Testis (tissue), 5 donors: ENCODE measurements at places on chromosomes 4 and X. TPM values are rescaled to one million over a fixed set of nuclear protein-coding genes. Genes with fewer than 3 reads are reported as not detected.

GRCh38 chrX:112751076-112751475 lies 71.3 kb upstream of the LHFPL1 start:
- DNase-seq: no peak

GRCh38 chr4:80124246-80125211 lies 51.5 kb upstream of the ANTXR2 start:
- DNase-seq: no peak

- DNase-seq: peak; percentile 63
Measured at GRCh38 chr4:173370130-173370476, 651 bp upstream of the SAP30 start.

GRCh38 chr4:112141366-112142138 lies 3.7 kb upstream of the FAM241A start:
- no peak for DNase-seq

DNA sequence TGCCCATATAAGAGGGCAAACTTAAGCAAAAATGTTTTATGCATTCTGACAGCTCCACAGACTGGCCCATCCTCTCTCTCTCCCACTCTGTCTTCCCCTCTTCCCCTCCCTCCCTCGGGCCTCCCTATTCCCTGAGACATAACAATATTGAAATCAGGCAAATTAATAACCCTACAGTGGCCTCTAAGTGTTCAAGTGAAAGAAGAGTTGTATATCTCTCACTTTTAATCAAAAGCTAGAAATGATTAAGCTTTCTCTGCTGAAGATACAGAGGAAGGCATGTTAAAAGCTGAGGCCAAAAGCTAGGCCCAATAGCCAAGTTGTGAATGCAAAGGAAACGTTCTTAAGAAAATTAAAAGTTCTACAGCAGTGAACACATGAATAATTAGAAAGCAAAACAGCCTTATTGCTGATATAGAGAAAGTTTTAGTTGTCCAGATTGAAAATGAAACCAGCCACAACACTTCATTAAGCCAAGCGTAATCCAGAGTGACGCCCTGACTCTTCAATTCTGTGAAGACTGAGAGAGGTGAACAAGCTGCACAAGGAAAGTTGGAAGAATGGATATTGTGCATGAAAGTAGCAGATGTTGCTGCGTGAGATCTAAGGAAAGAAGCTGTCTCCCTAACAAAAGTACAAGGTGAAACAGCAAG lies 54.9 kb downstream of the USO1 start:
- no peak for DNase-seq

DNA sequence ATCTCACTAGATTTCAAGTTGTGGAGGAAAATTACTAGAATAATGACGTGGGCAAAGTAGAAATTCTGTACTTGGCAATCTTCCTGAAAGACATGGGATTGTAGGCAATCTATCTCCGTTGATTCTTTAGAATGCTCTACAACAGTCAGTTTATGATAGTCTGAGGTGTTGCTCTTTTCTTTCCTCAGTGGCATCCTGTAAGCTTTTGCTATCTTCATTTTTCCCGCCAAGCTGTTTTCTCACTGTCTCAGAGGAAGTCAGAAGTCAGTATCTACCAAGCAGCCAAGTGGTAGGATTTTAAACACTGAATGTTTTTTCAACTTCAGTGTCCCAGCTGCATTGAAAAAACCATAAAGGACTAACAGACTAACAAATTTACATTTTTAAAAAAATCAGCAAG lies 23.7 kb downstream of the PCDH7 start:
- DNase-seq: no peak

DNA sequence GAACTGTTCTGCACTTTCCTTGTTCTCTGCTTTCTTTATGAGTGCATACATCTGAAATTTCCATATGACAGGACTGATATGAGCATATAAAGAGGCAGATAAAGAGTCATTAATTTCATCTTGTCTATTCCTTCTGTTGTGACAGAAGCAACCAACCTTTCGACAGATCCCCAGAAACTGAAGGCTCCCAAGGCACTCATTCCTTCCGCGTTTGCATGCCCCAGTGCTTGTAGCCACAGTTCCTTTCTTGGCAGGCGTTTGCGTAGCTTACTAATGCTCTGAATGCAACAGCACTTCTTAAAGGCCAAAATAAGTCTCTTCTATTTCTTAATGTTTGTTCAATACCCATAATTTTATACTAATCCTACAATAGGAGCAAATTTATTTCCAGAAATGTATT lies 94.0 kb upstream of the TBL1X start:
- peak; percentile 21 for DNase-seq

- no peak for DNase-seq
Measured at GRCh38 chr4:149523039-149523438, 292.6 kb downstream of the IQCM start.

DNA sequence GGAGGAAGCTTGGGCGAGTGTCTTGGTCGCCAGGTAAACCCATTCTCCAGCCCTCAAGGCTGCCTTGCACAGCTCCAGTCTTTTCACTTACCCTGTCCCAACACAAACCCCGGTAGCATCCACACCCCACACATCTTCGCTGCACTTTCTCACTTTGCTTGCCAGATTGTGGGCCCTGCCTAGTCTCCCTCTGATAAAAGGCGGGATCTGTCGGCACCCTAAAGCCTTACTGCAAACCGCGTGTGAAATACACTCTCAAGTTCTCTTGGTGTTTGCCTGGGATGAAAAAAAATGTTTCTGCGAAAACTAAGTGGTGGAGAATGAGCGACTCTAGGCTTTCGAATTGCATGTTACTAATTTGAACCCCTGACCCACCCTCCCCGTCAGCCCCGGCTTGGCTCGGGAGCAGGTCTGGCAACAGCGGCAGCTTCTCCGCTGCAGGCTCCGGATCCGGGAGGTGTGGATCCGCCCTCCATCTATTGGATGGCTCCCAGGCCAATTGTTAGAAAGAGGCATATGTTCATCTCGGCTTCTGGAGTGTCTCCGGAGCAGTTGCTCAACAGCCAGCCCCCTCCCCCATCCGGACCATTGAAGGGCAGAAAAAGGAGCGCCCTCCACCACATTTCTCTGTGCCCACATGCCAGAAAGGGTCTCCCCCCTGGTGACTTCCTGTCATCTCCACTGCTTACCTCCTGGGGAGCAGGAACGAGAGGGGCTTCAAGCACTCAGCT lies 3.0 kb upstream of the CITED1 start:
- DNase-seq: peak; percentile 83

DNA sequence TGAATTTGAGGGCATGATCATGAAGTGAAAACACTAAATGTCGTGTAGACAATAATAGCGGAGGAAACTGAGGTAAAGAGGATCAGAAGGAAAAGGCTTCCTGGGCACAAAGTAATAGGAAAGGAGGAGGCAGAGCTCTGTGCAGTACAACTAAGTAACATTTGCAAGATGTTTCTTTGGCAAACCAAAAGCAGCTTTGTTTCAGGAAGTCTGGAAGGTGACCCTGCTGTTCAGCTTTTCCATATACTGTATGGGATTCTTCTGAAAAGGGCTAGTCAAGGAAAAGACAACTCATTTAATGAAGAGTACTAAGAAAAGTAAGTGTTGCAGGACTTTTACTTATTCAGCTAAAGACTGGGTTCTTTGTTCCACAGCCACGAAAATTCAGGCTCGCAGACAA lies 463.1 kb downstream of the PCDH7 start:
- no peak for DNase-seq

GRCh38 chrX:154430479-154430878 lies 2.0 kb downstream of the ATP6AP1 start:
- no peak for DNase-seq

DNA sequence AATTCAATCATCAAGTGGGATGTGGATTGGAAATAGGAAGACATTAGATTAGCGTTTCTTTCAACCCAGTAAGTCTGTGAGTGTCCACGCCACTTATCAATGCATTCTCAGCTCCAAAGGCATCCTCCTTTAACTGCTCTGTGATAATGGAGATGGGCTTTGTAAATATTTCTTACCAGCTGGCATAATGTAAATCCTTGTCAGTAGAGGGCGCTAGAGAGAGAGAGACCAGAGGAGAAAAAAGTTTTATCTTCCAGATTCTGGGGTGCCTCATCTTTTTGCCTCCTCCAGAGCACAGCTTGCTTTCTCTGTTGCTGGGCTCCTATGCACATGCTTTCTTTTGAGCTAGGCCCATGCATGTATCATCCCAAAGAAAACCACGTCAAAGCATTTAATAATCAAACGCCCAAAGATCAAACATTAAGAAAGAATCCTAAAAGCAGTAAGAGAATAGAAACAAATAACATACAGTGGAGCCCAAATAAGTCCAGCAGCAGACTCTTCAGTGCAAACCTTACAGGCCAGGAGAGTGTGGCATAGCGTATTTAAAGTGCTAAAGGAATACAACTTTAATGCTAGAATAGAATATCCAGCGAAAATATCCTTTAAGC lies 9.6 kb upstream of the MTMR1 start:
- DNase-seq: no peak

DNA sequence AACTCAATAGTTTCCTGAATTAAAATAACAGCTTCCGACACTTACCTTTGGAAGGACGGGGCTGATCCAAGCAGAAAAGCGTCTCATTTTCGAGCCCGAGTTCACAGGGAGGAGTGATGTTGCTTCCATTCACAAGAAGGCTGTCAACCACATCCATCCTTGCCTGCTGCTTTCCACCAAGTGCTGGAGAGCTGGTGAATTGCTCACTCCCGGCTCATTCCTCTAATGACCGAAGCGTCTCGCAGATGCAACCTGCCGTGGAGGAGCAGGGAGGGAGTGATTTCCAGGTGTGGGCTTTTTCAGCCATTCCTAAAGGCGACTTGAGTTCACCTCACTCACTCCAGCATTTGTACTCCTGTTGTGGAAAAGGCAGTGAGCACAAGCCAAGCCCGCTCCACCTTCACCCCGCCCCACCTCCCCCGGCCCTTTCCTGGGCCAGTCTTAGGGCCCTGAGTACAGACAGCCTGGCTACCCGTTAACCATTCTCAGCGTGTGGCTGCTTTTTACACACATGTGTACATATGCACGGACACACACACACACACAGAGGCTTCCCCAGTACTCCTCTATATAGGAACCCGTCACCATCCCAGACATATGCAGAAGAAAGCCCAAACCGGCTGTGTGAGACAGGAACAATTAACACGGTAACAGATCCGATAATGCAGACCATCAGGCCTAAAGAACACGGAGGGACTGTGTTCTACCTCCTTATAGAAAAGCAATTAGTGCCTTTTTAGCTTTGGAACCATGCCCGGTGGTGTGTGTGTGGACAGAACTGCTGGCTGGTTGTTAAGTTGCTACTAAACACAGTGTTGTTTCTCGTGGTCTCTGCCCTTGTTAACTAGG lies at the start of gene CCKAR:
Gene CCKAR, minus strand, starts transcription at position 374 of the 849 bp plus-strand sequence. Its CDS starts 217 bp downstream, at position 157.
- DNase-seq: no peak

- DNase-seq: no peak
Measured at GRCh38 chrX:41912923-41913322, 10.4 kb downstream of the CASK start.

DNA sequence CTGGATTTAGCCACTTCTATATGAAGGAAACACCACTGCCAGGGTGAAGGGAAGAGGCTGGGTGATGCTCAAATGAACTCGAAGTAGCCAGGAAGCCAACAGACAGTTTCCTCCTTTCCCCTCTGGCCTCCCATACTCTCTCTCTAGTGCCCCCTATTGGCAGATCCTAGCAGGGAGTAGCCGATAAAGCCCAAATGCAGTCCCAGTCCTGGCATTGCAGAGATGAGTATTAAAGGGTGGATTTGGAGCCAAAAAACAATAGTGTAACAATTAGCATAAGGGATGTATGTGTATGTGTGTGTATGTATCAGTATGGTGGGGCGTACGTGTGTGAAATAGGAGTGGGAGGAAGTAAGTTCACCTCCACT lies 213.8 kb upstream of the LDB2 start:
- DNase-seq: peak; percentile 58

DNA sequence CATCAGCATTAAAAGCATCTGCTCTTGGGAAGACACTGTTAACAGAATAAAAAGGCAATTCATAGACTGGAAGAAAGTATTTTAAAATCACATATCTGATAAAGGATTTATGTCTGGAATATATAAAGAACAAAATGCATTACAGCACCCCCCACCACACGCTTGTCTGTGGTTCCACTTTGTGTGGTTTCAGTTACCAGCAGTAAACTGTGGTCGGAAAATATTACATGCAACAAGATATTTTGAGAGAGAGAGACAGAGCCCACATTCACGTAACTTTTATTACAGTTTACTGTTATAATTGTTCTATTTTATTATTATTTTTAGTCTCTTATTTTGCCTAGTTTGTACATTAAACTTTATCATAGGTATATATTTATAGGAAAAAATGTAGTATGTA lies 21.2 kb upstream of the PDE6B start:
- DNase-seq: no peak

DNA sequence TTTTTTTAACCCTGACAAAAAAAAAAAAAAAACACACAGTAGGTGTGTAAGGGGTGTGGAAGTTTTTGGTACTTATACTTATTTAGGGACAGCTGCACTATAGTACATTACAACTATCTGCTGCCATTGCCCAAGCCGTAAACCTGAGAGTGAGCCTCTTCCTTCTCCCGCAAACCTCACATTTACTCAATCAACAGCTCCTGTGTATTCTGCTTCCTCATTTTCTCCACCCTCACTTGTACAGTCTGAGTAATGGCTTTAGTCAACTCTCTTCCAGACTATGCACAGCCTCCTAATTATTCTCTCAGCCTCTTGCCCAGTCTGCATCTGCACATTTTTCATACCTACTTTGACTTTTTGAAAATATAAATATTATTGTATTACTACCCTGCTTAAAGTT lies 362.0 kb downstream of the ADAM29 start:
- DNase-seq: no peak

- no peak for DNase-seq
Measured at GRCh38 chrX:94265323-94265722, 591.3 kb downstream of the FAM133A start.

DNA sequence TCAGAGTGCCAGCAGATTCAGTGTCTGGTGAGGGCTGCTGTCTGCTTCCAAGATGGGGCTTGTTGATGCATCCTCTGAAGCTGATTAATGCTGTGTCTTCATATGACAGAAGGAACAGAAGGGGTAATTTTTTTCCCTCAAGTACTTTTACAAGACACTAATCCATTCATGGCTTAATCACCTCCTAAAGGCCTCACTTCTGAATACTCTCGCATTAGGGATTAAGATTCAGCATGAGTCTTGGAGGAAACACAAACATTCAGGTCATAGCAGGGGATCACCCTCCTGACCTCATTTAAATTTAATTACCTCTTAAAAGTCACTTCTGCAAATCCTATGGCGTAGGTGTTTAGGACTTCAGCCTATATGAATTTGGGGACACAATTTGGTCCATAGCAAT lies 1145.5 kb upstream of the PCDH10 start:
- DNase-seq: no peak

GRCh38 chrX:133475521-133475920 lies 60.2 kb upstream of the GPC4 start:
- no peak for DNase-seq

GRCh38 chr4:27928761-27929540 lies 1068.3 kb downstream of the STIM2 start:
- DNase-seq: no peak

CYTL1 gene
- total RNA-seq: 0.39 TPM

GYPE gene
- total RNA-seq: not detected

GAGE12G gene
- not detected for total RNA-seq

PROM1 gene
- total RNA-seq: 24.5 TPM

ZCCHC12 gene
- 0.79 TPM for total RNA-seq

CENPVL1 gene
- total RNA-seq: not detected

TMPRSS11A gene
- not detected for total RNA-seq

STK26 gene
- total RNA-seq: 3.7 TPM
